Activated T-helper 17 cell treated with anti-CD3 and anti-CD28 coated beads, Interleukin-2, amount 50 U/mL, for 72 hours (primary cell): ENCODE measurements at places on chromosomes 2 and 18. TPM values are rescaled to one million over a fixed set of nuclear protein-coding genes. Genes with fewer than 3 reads are reported as not detected.

GRCh38 chr18:51234117-51235008 is 36.9 kb upstream of the MEX3C start:
- ATAC-seq, result no peak

DNA sequence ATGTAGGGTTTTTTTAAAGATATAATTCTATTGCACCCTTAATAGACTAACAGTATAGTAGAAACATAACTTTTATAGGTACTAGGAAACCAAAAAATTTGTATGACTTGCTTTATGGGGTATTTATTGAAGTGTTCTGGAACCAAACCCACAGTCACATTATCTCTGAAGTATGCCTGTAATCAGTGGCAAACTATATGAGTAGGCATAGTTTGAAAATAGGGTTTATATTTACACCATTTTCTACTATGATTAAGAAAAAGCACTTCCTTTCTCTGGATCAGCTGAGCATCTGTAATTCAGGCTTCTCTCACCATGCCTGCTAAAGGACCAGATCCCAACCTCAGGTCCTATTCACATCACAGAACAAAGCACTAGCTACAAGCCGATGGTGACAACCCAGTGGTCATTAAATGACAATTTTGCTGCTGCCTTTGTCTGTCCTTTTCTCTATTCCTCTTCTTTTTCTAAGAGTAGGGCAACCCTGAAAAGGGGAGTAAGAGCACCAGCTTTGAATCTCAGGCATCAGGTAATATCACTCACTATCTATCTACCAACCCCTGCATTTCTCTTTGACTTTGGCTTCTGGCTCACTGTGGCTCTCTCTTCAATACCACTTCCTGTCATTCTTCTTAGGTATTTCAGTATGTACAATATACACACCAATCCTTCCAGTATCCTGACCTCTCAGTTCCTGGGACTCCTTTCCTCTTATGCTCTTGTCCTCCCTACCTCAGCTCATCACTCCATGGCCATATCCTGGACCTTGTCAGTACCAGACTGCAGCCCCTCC is 14.4 kb downstream of the NEMP2 start:
- ATAC-seq, result peak; percentile 54

DNA sequence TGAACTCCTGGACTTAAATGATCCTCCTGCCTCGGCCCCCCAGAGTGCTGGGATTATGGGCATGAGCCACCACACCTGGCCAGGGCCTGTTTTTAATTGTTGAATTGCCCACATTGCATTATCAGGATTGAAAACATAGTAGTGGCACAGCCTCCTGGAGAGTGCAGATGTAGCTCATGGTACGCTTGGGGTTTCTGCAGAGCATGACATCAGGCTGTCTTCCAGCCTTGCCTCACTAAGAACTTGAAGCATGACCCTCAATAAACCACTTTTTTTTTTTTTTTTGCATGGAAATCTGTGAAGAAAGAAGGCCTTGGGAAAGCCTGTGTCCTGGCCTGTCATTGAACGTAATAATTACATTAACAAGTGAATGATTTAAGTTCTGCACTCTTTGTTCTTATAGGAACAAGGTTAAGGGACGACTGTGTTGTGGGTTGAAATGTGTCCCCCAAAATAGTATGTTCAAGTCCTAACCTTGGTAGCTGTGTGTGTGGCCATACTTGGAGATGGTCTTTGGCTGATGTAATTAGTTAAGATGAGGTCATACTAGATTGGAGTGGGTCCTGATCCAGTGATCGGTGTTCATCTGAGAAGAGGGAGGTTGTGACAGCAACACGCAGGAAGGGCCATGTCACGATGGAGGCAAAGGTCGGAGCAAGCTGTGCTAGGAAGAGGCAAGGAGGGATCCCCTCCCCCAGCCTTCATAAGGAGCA is 90.2 kb downstream of the AGAP1 start:
- no peak for ATAC-seq

GRCh38 chr18:9742524-9743131 is 34.5 kb downstream of the RAB31 start:
- ATAC-seq, result no peak

DNA sequence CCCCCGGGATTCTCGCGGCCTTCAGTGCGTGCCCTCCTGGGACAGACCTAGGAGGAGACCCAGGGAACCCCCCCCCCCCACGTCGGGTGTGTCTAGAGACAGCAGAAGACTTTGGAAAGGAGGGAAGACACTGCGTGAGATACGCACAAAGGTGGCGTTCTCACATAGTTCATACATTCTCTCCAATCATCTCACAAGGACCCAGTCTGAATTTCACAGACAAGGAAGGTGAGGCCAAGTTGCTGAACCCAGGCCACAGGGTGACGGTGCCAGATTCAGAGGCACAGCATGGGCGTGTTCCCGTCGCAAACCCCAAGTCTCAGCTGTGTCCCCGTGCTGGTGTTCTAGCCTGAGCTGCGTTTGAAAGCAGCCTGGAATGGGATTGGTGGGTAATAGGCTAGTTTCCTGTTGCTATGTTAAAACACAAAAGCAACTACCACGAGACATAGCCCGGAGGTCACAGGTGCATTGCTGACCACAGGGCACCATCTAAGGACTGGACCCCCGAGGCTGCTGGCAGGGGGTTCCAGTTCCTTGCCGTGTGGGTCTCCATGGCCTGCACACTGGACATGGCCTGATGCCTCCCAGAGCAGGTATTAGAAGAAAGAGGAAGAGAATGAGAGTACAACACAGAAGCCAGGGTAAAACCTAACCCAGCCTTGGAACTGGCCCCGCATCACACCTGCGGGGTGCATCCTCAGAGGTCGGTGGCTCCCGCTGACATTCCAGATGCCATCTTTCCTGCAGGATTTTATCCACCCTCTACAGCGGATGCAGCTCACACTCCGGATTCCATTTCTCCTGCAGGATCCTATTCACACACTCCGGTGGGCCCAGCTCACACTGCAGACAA is 1.1 kb upstream of the PXDN start:
- no peak for ATAC-seq

- ATAC-seq, result no peak
These were observed 36.5 kb downstream of the STPG4 start for GRCh38 chr2:47118581-47118980.

DNA sequence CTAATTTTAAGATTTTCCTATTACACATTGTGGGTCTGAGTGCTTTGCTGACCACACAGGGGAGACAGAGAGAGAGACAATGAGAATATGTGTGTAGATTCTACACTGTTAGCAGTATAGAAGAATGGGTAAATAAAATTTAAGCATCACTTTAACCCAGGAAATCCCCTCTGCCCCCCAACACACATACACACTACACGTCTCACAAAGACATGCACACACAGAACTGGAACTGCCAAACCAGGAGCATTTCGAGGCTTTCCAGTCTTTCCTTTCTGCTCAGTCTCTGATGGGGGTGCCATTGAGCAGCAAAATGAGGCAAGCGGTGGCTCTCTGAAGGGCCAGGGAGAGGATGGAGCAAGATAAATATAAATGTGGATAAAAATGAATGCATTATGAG is 2.5 kb downstream of the MERTK start:
- ATAC-seq, result no peak

- no peak for ATAC-seq
These were observed 238.9 kb downstream of the XIRP2 start for GRCh38 chr2:167127135-167127534.

SPP2 gene
- not detected for total RNA-seq

SMYD1 gene
- total RNA-seq, result not detected

UGT1A5 gene
- total RNA-seq, result not detected

DNA sequence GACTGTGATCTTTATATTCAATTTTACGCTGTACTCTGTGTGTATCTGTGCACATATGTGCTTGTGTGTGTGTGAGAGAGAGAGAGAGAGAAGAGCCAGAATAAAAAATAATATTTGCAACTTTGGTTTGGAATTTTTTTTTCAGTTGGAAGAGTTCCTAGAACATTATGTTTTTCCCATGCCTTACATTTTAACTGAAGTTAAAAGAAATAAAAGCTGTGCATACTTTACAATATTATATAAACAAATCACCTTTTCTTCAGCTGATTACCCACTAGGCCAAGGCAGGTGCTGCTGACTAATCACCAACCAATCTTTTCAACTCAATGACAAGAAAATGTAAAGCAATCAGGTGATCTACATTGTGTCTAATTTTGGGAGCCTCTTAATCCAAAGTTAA is 366.3 kb downstream of the NYAP2 start:
- no peak for ATAC-seq

DNA sequence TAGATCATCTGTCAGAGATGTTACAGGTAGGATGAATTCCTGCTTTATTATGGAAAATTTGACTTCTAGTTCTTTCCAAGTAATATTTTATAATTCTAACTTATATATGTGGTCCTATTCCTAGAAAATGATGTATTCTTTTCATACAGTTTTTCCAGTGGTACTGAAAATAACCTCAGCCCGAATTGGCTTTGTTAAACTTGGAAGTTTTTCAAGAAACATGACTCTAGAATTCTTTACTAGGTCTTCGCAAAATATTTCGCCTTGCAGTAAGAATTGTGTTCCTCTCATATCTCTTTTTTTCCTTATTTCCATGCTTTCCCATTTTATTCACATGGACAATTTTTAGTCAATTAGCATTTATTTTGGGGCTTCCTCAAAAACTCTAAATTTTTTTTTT is 60.5 kb downstream of the BMPR2 start:
- no peak for ATAC-seq

FABP1 gene
- not detected for total RNA-seq

DNA sequence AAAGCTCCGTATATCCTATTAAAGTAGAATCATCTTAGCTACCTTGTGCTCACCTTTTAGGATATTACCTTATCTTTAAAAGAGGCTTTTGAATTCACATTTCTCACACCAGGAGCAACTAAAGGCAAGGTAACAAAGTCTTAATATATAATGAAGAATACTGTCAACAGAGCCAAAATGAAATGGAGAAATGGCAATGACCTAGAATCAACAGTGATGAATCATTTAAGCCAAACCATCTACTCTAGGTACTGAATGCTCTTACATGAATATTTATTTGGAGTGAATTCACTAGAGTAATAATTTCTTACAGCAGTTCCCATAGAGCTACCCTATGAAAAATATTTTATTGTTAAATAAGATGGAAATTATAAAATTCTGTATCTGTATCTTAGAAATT is 421.0 kb downstream of the RND3 start:
- no peak for ATAC-seq

DNA sequence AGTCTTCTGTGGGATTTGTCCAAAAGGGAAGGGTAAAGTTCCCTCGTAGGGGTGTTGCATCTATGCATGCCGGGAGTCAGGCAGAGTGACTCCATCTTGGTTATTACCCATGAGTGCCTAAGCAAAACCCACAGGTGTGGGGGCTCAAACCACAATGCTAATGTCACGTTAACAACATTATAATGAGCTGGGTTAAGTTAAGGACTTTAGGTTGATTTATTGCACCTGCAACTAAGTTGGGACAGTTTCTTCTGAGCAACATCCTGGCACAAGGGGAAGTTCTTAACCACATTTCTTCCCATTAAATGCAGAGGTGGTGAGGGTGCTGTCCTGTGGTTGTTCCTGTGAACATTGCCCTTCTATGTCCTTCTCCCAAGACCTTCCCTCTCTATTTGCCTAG is 1596.8 kb upstream of the SLC39A10 start:
- ATAC-seq, result no peak

VWC2L gene
- total RNA-seq, result not detected

- ATAC-seq, result no peak
These were observed 44.4 kb downstream of the CRACDL start for GRCh38 chr2:98891591-98891990.

DNA sequence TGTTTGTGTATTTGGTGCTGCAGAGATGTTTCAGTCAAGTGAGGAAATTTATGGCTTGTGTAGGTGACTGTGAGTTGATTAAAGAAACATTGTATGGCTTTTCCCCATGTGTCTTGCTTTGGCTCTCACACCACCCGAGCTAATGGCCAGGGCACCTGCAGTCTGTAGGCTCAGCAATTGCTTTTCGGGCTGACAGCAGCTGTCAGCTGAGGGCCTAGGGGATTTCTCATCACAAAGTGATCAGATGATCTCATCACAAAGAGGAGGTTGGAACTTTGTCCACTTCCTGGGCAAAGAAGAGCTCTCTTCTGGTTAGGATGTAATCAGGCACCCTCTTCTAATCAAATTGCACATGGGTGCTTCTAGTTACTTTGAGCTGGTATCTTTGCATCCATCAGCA is 632.2 kb downstream of the SLC4A3 start:
- ATAC-seq, result no peak

STRN gene
- total RNA-seq, result 25.5 TPM

EMILIN2 gene
- total RNA-seq, result 20.7 TPM

DNA sequence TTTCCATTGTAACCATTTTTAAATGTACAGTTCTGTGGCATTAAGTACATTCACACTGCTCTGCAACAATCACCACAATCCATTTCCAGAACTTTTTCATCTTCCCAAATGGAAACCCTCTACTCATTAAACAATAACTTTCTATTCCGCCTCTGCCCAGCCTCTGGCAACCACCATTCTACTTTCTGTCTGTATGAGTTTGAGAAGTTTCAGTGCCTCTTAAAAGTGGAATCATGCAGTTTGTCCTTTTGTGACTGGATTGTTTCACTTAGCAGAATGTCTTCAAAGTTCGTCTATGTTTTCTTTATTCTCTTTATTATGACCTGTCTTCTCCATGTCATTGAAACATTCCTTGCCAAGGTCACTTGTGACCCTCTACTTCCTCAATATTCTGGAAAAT is 22.0 kb upstream of the PELI1 start:
- peak; percentile 81 for ATAC-seq

MLPH gene
- total RNA-seq, result not detected

ASPRV1 gene
- total RNA-seq, result 0.73 TPM

- no peak for ATAC-seq
These were observed 287.3 kb upstream of the NCKAP5 start for GRCh38 chr2:133855526-133855925.

- ATAC-seq, result no peak
These were observed 503.0 kb upstream of the MYT1L start for GRCh38 chr2:2834105-2834504.

- ATAC-seq, result no peak
These were observed 30.3 kb downstream of the TANC1 start for GRCh38 chr2:158998551-158999248.

PAIP2B gene
- total RNA-seq, result 3.3 TPM

GRCh38 chr18:24470805-24471204 is 10.4 kb downstream of the HRH4 start:
- ATAC-seq, result peak; percentile 48

PPP4R3B gene
- total RNA-seq, result 83.9 TPM

- ATAC-seq, result no peak
These were observed 197.8 kb downstream of the RDH14 start for GRCh38 chr2:18362696-18363095.
